ENCODE measurements at places on chromosomes 6 and 20. TPM values are rescaled to one million over a fixed set of nuclear protein-coding genes. Genes with fewer than 3 reads are reported as not detected.

The MAFB gene
- total RNA-seq = 38.9 TPM

The SLC12A5 gene
- not detected for total RNA-seq

The CST4 gene
- not detected for total RNA-seq

The NKX2-4 gene
- not detected for total RNA-seq

The GRIK2 gene
- not detected for total RNA-seq

The FOXF2 gene
- total RNA-seq = not detected

The FHL5 gene
- not detected for total RNA-seq

The TBC1D22B gene
- 12.1 TPM for total RNA-seq

DNA sequence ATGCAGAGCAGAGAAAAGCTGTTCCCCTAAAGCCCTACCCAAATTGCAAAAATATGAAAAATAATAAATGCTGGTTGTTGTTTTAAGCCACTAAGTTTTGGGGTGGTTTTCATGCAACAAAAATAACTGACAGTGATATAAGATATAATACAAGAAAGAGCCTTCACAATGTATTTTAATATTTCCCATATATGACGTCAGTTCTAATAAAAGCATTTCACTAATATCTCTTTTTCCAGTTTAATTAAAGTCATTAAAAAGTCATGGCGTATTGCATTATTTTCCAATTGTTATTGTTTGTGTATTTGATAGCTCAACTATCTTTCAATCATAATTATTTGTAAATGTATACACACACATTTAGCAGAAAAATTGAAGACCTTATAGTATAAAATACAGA lies 134.7 kb upstream of the EPHA7 start:
- no peak overlapping the region for H3K27ac ChIP-seq
- no peaks in the 10 kb centered on the region for H3K27me3 ChIP-seq
- H3K4me1 ChIP-seq = no peaks in the 10 kb centered on the region

GRCh38 chr6:568954-569523 lies 87.9 kb downstream of the HUS1B start:
- peaks cover 36% of the 10 kb centered on the region for H3K36me3 ChIP-seq
- H3K4me3 ChIP-seq = no peak overlapping the region
- H3K27me3 ChIP-seq = no peaks in the 10 kb centered on the region
- H3K27ac ChIP-seq = no peak overlapping the region
- no peak for DNase-seq
- no peaks in the 10 kb centered on the region for H3K4me1 ChIP-seq

DNA sequence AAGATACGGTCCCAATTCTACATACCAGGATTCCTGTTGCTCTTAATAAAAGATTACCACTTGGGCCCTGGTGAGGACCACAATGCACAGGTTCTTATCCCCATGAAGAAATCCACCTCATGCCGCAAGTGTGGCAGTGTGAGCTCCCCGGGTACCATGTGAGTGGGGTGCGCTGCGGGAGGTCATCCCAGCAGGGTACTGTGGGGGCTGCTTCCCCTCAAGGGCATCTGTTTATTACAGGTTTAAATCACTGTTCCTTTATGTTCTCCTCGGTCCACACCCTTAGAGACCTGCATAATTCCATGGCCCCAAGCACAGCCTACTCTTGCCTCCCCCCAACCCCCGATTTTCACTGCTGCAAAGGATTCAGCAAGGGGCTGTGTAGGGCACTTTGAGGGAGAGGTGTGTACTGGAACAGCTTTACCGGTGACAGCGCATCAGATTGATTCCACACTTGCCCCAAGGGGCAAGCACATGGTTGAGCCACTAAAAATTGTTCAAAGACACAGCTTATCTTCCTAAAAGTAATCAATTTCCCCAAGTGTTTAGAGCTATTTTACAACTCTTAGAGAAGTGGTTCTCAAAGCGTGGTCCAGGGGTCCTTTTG lies 6.2 kb downstream of the DIDO1 start:
- no peaks in the 10 kb centered on the region for H3K27me3 ChIP-seq
- no peak for DNase-seq
- H3K4me3 ChIP-seq = no peak overlapping the region

DNA sequence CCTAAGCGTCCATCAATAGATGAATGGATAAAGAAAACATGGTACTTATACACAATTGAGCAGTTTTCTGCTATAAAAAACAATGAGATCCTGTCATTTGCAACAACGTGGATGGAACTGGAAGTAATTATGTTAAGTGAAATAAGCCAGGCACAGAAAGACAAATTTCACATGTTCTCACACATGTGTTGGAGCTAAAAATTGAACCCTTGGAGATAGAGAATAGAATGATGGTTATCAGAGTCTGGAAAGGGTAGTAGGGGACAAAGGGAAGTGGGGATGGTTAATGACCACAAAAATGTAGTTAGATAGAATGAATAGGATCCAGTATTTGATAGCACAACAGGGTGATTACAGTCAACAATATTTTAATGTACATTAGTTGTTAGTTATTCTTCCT lies 1033.5 kb downstream of the HACE1 start:
- no peaks in the 10 kb centered on the region for H3K27me3 ChIP-seq
- no peak overlapping the region for H3K4me3 ChIP-seq
- no peaks in the 10 kb centered on the region for H3K36me3 ChIP-seq

DNA sequence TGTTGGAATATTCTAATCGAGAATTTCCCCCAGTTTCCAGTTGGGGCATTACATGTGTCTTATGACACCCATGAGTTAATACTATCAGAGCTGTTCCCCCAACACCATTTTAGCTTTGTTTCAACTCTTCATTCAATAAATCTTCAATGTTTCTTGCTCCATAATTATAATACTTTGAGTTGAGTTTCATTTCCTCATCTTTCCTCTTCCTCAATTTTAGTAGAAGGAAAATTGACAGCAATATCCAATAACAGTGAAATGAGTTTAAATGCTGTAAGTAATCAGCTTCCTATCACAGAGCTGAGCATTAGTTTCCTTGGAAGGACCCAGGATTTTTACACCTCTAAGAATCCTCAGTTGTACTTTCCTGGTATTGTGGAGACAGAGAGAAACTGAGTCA lies 1.0 kb upstream of the STMND1 start:
- peaks cover 10% of the 10 kb centered on the region for H3K27me3 ChIP-seq
- no peaks in the 10 kb centered on the region for H3K36me3 ChIP-seq
- H3K4me3 ChIP-seq = no peak overlapping the region
- peaks cover 2% of the 10 kb centered on the region for H3K4me1 ChIP-seq
- H3K27ac ChIP-seq = no peak overlapping the region

DNA sequence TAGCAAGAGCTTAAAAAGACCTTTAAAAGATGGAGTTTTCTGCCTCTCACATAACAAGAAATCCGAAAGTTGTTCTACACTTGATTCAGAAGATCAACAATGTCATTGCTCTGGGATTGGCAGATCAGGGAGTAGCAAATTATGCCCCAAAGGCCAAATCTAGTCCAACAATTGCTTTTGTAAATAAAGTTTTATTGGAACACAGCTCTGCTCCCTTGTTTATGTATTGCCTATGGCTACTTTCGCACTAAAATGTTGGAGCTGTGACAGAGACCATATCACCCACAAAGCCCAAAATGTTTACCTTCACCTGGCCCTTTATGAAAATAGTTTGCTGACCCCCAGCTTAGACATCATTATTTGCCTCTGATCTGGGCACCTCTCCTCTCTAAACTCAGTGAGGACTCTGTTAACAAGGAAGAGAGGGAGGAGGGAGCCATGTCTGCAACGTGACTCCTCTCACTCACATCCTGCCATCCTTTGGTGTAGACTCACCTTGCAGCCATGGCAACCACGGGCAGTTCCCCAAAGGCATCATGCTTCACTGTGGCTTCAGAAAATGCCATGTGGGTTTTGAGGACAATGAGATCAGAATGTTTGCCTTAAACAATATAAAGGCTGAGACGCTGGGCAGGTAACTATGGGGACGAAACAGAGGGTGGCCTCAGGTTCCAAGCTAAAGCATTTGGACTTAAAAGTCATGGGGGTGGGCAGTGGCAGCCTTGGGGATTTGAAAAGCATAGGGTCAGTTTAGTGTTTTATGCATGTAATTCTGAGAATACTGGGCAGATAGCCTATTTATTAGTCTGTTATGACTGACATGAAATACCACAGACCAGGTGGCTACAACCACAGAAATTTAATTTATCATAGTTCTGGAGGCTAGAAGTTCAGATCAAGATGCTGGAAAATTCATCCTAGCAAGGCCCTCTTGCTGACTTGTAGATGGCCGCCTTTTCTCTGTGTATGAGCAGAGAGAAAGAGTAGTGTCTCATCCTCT lies 149.7 kb upstream of the TNFAIP3 start:
- peaks cover 21% of the 10 kb centered on the region for H3K4me1 ChIP-seq
- no peak overlapping the region for H3K4me3 ChIP-seq
- H3K36me3 ChIP-seq = no peaks in the 10 kb centered on the region
- peak overlapping the region; percentile 81 for H3K27ac ChIP-seq
- DNase-seq = peak; percentile 94
- H3K27me3 ChIP-seq = no peaks in the 10 kb centered on the region

DNA sequence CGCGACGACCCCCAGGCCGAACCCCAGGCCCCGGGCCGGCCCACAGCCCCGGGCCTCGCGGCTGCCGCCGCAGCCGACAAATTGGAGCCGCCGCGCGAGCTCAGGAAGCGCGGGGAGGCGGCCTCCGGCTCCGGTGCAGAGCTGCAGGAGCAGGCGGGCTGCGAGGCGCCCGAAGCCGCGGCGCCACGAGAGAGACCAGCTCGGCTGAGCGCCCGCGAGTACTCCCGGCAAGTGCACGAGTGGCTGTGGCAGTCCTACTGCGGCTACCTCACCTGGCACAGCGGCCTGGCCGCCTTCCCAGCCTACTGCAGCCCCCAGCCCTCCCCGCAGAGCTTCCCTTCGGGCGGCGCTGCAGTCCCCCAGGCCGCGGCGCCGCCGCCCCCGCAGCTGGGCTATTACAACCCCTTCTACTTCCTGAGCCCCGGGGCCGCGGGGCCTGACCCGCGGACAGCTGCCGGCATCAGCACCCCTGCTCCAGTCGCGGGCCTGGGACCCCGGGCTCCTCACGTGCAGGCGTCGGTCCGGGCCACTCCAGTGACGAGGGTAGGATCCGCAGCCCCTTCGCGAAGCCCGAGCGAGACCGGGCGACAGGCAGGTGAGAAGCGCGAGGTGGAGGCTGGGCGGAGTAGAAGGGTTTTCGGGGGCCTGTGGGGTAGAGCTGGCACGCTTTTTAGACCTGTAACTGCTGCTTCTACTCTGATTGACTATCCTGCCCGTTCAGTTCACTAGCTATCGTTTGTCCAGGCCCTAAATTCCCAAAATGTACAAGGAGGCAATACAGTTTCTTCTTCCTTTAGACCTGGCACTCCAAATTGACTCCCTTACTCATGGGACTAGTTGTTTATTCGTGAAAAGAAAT lies 654 bp downstream of the FAM8A1 start:
- H3K27ac ChIP-seq = peak overlapping the region; percentile 73
- H3K36me3 ChIP-seq = peaks cover 18% of the 10 kb centered on the region
- no peaks in the 10 kb centered on the region for H3K27me3 ChIP-seq
- DNase-seq = peak; percentile 77

GRCh38 chr6:166402582-166403277 lies 20.0 kb upstream of the MPC1 start:
- no peaks in the 10 kb centered on the region for H3K27me3 ChIP-seq
- H3K36me3 ChIP-seq = no peaks in the 10 kb centered on the region
- H3K4me1 ChIP-seq = peaks cover 5% of the 10 kb centered on the region
- no peak overlapping the region for H3K27ac ChIP-seq
- no peak overlapping the region for H3K4me3 ChIP-seq
- no peak for DNase-seq

- H3K36me3 ChIP-seq = no peaks in the 10 kb centered on the region
- no peak for DNase-seq
- no peaks in the 10 kb centered on the region for H3K4me1 ChIP-seq
- no peaks in the 10 kb centered on the region for H3K27me3 ChIP-seq
- H3K4me3 ChIP-seq = no peak overlapping the region
Measured at GRCh38 chr6:7673063-7673536, 52.8 kb upstream of the BMP6 start.

- no peak for DNase-seq
- H3K36me3 ChIP-seq = no peaks in the 10 kb centered on the region
Measured at GRCh38 chr6:169800668-169801395, 49.4 kb downstream of the ERMARD start.

DNA sequence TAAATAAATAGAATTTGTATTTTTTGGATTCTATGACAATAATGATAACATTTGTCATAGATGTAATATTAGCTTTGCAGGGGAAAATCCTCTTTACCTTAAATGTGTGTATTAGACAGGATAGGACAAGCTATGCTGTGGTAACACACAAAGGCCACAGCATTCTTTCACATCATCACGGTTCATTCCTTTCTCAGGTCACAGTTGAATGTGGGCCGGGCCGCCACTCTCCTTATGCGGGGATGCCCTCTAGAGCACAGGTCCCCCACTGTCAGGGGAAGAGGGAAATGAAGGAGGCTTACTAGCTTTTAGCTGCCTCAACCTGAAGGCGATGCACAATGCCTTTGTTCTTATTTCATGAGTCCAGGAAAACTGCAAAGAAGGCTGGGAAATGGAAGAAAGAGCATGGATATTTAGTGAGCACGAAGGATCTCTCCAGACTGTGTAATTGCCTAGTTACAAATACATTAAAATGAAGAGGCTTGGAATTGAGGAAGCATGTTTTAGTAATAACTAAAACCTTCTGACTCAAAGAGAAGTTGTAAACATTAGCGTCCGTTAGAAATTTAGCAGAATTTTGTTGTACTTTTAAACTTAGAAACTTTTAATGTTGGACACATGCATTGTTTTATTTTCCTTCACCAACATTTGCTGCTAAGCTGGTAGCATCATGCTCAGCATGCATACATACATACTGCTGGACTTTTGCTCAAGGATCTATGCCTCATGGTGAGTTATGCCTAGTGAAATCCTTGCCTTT lies 248.9 kb upstream of the FOXQ1 start:
- H3K27ac ChIP-seq = no peak overlapping the region
- no peak for DNase-seq
- no peaks in the 10 kb centered on the region for H3K36me3 ChIP-seq
- H3K4me3 ChIP-seq = no peak overlapping the region
- no peaks in the 10 kb centered on the region for H3K4me1 ChIP-seq

GRCh38 chr20:9375221-9375681 lies 139.1 kb upstream of the LAMP5 start:
- no peak overlapping the region for H3K27ac ChIP-seq
- H3K4me1 ChIP-seq = no peaks in the 10 kb centered on the region
- H3K27me3 ChIP-seq = no peaks in the 10 kb centered on the region

DNA sequence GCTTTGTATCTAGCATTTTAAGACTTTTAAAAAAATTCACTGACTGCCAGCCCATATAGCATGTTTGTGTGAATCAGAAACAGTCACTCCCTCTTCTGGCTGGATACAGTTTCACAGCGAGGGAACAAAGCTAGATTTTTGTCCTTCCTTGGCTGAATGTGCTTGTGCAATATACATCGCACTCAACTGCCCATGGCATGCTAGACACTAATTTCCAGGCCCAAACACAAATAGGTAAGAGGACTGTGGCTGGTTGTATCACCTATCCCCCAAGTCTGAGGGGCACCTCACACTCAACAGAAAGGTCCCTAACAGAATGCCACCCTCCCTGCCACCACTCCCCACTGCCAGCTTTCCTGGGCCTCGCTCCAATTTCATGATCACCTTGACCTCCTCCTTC lies 16.2 kb upstream of the BLCAP start:
- H3K4me1 ChIP-seq = no peaks in the 10 kb centered on the region
- H3K36me3 ChIP-seq = no peaks in the 10 kb centered on the region
- H3K27ac ChIP-seq = no peak overlapping the region
- DNase-seq = no peak
- H3K4me3 ChIP-seq = no peak overlapping the region
- H3K27me3 ChIP-seq = no peaks in the 10 kb centered on the region

- H3K36me3 ChIP-seq = no peaks in the 10 kb centered on the region
- no peak overlapping the region for H3K4me3 ChIP-seq
- no peak for DNase-seq
- no peak overlapping the region for H3K27ac ChIP-seq
- no peaks in the 10 kb centered on the region for H3K4me1 ChIP-seq
Measured at GRCh38 chr6:127083231-127083962, 35.1 kb upstream of the RSPO3 start.

GRCh38 chr6:42627044-42627443 lies 63.2 kb downstream of the UBR2 start:
- peaks cover 3% of the 10 kb centered on the region for H3K4me1 ChIP-seq
- DNase-seq = no peak
- no peak overlapping the region for H3K27ac ChIP-seq
- H3K27me3 ChIP-seq = no peaks in the 10 kb centered on the region
- H3K4me3 ChIP-seq = no peak overlapping the region
- H3K36me3 ChIP-seq = peaks cover 27% of the 10 kb centered on the region
